ENCODE measurements at places on chromosomes 1 and 21. TPM values are rescaled to one million over a fixed set of nuclear protein-coding genes. Genes with fewer than 3 reads are reported as not detected.

Gene KIAA1614
- 20.5 TPM for total RNA-seq

Gene CYB5RL
- 5.4 TPM for total RNA-seq

Gene LRRC53
- total RNA-seq: not detected

Gene LCE1B
- total RNA-seq: not detected

Gene AMPD1
- not detected for total RNA-seq

DNA sequence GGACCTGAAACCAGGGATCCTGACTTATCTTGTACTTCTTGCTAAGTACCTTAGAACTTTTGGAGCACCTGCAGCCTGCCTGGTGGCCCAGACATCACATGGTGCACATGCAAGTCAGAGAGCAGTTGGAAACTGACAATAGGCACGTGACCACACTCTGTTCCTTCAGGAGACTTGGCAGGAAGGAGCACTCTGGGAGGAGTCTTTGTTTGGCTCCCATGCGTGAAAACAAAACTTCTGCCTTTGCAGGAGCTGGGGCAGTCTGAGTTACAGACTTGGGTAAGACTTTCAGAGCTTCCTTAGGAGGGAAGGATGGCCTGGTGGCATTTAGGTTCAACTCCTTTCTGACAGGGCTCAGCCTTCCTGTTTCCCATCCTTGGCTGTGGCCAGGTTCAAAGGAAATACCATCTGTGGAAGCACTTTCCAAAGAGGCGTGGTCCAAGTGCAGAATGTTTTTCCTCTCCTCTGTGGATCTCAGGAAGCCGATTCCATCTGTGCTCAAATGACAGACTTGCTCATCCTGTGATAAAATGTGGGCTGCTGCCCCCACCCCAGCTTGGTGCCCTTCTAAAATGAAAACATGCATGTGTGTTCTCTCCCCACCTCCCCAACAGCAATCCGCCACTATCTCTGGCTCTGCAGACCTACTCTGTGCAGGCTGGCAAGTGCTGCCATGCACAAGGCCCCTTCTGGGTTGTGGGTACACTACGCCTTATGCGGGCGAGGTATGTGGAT lies 14.1 kb upstream of the ZNF436 start:
- DNase-seq: no peak

DNA sequence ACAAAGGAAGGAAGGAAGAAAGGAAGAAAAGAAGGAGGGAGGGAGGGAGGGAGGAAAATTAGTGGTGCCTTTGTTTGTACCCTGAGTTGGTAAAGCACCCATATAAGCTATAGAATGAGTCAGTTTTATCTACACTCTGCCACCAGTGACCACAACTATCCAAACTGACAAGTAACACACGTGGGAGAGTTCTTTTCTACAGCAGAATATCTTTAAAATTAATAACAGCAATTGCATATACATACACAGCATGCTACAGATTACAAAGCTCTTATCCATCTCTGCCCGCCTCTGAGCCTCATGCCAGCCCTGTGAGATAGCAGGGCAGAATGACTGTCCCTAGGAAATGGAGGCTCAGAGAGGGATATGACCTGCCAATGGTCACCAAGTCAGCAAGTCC lies 20.3 kb downstream of the CDCP2 start:
- DNase-seq: no peak

GRCh38 chr1:213287987-213288386 lies 236.9 kb downstream of the RPS6KC1 start:
- no peak for DNase-seq

- DNase-seq: peak; percentile 81
Observed at GRCh38 chr1:85576642-85577418, 3.7 kb upstream of the CCN1 start.

DNA sequence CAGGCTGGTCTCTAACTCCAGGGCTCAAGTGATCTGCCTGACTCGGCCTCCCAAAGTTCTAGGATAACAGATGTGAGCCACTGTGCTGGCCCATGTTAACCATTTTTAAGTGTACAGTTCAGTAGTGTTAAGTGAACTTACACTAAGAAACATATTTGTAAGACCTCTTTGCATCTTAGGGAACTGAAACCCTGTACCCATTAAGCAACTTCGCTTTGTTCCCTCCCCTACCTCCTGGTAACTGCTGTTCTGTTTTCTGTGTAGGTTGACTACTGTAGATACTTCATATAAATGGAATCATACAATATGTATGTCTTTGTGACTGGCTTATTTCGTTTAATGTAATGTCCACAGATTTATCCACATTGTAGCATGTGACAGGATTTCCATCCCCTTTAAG lies 11.0 kb downstream of the NUDC start:
- no peak for DNase-seq

DNA sequence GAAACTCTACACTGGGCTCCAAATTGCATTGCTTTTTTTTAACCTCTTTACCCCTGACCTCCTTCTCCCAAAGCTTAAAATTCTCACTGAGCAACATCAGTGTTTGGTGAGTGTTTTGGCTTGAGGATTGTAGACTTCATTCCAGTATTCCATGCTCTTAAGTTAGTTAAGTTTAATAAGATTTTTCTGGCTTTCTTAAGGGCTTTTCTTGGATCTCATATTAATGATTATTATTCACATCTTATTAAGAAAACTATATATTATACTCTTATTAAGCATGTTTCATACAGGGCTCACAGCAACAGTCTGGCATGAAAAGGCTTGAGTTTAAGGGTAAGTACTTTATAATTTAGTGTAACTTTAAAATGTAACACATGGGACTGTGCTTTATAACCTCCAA lies 141.8 kb downstream of the DISP1 start:
- DNase-seq: no peak

GRCh38 chr1:205636732-205637131 lies 4.9 kb upstream of the ELK4 start:
- no peak for DNase-seq

DNA sequence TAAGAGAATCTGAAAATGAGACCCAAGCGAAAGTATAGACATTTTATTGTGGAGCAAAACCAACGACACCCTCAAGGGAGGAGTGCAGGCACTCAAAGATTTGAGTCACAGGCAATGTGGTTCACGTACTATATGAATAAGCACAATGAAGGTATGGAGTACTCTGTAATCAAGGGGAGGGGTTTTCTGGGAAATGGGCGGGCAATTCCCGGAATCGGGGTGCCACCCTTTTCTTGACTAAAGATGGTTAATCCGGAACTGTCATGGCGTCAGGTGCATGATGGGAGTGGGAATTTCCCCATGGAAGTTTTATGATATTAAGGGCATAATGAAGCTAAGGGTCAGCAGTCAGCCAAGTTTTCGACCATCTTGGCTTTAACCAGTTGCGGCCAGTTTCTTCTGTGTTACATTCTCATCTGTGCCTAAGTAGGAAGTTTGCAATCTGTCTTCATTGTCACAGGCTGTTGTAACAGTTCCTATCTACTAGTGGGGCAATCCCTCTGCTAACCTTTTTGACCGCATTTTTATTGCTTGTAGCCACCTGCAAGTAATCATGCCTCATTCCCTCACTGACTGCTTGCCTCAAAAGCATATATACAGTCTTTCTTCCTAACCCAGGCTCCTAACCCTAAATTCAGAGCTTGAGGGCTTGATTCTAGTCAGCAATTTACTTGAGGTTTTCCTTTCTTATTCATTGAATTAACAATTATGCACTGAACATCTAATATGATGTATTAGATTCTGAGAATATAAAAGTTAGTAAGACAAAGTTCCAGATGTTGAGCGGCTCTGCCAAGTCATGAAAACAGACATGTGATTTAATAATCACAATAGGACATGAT lies 775 bp upstream of the AIM2 start:
- DNase-seq: no peak

DNA sequence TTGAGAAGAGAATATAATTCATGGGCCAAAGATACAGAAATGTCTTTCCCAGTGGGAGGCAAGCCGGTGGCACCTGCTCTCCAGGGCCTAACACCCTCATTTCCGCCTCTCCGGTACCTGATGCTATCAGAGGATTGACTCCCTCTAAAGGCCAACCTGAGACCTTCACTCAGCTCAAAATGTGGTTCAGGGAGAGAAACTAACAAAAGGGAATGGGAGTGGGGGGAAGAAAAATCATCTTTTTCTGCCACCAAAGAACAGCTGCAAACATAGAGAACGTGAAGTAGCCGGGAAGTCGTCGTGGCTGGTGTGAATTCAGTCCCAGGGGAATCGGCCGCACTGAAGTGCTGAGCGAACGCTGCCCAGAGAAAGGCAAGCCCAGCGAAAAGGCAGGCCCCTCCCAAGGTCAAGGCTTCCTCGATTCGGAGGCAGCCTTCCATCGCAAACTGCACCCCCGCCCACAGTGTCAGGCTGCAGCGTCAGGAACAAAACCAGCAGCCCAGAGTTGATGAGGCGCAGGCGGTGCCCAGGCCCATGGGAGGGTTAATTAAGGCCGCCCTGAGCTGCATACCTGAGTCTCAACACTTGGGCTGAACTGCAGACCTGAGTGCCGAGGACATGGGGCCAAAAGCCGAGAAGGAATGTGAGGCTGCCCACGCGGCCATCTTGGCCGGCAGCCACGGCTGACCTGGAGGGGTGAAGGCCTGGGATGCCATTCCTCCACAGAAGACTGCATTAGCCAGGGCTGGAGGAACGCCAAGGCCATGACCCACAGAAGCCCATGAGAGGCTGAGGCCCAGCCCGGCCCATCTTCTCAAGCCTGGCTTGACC lies 160.2 kb downstream of the PSMG1 start:
- DNase-seq: peak; percentile 67

DNA sequence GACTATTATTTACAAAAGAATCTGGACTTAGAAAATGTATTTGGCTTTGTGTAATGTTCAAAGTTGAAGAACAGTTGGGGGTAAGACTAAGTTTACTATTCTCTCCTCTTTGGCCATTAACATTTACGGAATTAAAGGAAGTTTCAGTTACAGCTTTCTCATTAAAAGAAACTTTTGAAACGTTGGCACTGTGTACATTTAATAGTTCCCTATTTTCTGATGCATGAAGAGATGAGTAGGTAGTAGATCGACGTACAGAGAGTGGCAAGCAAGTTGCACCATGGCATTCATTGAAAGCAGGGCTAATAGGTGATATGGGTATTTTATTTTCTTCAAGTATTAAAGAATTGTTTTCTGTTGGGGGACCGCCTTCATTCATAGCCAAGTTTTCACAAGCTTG lies 3.2 kb downstream of the ASPM start:
- no peak for DNase-seq

DNA sequence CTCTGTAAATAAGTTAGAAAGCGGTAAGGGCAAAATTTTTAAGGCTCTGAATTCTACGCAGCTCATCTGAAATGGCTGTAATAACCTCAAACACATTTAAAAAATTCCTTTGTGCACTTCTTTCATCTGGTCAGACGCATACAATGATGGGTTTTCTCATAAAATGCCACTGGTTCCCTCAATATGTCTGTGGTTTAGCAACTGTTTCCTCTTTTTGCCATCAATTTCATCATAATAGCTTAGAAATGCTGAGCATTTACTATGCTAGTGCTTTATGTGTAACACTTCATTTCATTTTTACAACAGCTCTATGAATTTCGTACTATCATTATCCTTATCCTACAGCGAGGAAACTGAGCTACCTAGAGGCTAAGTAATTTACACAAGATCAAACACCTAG lies 35.3 kb upstream of the DMRTA2 start:
- DNase-seq: no peak

- DNase-seq: no peak
Observed at GRCh38 chr21:25809013-25809412, 74.2 kb downstream of the GABPA start.

DNA sequence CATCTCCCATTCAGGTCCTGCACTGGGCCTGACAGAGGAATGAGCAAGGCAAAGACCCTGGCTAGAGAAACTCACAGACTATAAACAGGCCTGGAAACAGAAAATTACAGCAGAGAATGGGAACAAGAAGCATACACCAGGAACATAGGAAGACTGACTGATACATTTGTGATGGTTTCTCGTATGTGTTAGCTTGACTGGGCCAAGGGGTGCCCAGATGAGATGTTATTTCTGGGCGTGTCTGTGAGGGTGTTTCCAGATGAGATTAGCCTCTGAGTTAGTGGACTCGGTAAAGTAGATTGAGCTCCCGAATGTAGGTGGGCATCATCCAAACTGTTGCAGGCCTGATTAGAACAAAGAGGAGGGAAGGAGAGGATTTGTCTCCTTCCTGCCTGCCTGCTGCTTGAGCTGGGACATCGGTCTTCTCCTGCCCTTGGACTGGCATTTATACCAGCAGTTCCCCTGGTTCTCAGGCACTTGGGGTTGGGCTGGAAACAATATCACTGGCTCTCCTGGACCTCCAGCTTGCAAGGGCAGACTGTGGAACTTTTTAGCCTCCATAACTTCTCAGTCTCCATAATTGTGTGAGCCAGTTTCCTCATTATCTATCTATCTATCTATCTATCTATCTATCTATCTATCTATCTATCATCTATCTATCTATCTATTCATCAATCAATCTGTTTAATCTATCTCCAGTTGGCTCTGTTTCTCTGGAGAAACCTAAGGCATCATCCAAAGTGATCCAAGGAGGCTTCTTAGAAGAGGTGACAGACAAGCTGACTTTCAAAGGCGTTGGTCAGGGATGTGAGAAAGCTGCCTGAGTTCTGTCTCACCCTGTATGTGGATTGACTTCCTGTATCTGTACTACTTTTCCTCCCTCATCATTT lies 9.7 kb upstream of the FOXO6 start:
- DNase-seq: no peak

GRCh38 chr1:72837781-72838180 lies 555.4 kb upstream of the NEGR1 start:
- DNase-seq: no peak

DNA sequence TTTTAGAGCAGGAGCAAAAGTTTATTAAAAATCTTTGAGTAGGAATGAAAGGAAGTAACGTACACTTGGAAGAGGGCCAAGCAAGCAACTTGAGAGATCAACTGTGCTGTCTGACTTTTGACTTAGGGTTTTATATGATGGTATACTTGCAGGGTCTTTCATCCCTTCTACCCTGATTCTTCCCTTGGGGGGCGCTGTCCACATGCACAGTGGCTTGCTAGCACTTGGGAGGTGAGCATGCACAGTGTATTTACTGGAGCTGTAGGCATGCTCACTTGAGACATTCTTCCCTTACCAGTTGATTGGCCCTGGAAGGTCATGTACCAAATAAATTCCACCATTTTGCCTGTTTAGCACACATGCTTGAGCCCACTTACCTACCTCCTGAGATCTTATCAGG lies 1001.3 kb upstream of the ADGRL2 start:
- no peak for DNase-seq

DNA sequence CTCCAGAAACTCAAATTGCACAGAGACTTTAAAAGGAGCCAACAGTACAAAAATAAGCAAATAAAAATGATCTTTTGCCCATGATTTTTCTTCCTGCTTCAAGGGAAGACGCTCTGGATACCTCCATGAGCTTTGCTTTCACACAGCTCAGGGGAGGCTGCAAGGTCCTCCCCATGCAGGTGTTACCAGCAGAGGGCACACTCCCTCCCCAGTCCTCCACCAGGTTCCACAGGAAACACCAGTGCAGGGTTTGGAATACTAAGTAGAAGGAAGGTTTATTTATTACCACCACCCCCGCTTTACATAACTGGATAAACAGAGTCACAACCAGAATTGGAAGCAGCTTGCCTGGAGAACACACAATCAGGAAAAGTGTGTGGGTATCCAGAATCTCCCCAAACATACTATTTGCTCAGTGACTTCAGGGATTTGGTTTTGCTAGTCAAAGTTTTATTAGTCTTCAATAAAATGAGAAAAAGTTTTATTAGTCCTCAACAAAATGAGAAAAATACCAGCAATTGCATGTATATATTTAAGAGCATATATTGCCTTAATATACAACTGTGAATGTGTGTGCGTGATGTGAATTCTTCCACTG lies 37.3 kb downstream of the HSD3B1 start:
- DNase-seq: no peak
